ENCODE measurements at places on chromosomes 6 and 20.

- no peak for DNase-seq
These were observed 76.5 kb downstream of the EFHC1 start for GRCh38 chr6:52496631-52497030.

- no peak for DNase-seq
These were observed 15.0 kb downstream of the OR2B3 start for GRCh38 chr6:29071831-29072723.

DNA sequence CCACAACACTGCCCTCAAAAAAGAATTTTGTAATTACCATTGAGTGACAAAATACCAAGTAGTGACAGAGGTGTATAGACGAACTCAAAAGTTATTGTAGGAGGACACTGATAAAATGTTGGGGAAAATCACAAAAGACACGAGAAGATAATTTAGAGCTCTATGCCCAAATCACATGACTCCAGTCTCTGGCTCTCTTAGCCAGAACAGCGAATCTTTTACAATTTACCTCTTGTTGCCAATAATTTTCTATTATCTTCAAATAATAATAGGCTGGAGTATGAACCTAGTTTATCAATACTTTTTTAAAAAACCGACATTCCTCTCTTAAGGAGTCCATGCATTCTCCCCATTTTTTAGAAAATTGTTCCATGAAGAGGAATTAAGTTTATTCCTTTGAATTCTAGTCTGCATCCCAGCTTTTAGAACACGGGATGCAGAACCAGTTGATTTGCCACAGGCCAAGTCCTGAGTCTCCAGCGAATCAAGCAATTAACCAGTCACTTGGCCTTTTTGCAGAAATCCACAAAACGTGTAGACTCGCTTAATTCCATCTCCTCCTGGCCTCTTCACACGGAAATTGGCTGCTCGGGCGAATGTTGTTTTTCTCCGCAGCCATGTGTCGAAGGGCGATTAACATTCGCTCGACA is 507 bp upstream of the RIPPLY2 start:
- no peak for DNase-seq

DNA sequence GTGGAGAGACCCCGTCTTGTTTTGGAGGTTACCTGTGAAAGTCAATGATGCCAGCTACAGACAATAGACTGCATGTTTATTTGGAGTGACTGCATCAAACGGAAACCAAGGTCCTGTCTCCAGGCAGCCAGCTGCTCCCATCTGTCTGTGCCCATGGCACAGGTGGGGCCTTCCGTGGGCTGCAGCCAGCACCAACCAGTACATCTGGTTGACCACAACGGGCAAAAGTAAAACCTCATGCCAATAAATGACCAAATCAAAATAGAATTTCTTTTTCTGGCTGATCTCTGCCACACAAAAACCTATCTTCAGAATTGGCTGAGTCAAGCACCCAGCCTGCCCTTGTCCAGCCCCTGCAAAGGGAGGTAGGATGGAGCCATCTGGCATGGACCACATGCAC is 33.5 kb downstream of the DLL1 start:
- DNase-seq: no peak

DNA sequence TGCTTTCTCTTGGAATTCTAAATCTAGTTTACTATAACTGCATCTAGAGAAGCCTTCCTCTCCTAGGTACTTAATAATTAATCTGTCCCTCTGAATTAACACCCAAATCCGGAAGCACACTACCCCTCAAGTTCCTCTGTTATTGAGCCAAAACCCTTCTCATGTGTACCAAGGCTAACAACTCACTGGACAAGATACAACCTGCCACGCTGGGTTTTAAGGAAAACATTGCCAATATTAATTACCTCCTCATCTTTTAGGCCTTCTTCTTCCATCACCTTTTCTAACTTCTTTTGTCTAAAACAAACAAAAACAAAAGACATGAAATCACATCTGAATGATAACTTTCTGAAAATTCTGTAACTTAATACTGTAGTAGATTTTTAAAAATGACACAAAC is 21.9 kb downstream of the STK38 start:
- no peak for DNase-seq

DNA sequence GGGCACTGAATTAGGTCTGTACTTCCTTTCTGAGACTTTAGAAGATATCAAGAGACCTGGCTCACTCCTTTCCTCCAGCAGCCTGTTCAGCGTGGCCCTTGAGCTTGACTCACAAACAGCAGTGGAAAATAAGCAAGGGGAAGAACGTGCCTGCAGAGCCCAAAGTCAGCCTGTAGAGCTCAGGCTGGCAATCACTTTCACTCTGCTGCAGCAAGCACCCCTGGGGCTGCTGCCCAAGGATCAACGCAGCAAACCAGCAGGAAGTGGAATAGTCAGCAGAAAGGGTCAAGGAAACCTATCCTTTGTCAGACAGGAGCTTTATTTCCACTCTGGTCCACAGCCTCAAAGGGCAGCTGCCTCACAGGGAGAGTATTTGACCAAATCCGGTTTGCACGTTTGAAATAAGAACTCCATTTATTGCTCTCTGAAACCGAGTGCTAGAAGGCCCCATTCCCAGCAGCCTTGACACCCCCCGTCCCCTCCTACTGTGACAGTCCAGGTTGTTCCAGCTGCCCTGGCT is 77.4 kb downstream of the PRDM1 start:
- peak; percentile 26 for DNase-seq

DNA sequence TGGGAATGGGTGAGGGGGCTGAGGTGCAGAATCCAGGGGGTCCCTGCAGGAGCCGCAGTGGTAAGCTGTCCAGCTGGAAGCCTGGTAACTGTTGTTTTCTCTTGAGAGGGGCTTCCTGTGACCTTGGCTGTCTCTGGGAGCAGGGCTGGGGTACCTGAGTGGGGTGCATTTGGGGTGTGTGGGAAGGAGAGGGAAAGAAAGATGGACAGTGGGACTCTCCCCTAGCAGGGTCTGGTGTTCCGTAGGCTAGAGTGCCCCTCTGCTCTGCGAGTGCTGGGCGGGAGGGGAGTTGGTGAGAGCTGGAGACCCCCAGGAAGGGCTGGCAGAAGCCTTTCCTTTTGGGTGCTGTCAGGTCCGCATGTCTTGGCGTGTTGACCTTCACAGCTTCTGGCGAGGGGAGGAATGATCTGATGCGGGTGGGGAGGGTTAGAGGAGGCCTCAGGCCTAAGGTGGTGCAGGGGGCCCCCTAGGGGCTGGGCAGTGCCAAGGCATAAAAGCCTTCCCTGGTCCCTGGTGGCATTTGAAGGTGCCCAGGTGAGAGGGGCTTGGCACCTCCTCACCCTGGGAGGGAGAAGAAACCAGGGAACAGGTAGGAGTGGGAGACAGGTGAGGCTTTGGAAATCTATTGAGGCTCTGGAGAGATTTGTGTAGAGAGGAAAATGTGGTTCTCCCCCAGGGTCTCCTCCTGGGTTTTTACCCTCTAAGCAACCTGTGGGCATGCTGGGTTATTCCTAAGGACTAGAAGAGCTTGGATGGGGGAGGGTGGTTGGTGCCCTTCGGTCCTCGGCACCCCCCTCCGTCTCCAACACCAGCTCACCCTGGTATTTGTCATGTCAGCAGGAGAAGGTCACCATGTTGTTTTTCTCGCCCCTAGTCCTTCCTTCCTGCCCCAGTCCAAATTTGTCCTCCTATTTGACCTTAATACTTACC is 3.3 kb downstream of the VEGFA start:
- no peak for DNase-seq

GRCh38 chr6:146581968-146582367 is 16.8 kb upstream of the ADGB start:
- no peak for DNase-seq

GRCh38 chr20:5205348-5206210 is 78.8 kb downstream of the CDS2 start:
- DNase-seq: peak; percentile 84

DNA sequence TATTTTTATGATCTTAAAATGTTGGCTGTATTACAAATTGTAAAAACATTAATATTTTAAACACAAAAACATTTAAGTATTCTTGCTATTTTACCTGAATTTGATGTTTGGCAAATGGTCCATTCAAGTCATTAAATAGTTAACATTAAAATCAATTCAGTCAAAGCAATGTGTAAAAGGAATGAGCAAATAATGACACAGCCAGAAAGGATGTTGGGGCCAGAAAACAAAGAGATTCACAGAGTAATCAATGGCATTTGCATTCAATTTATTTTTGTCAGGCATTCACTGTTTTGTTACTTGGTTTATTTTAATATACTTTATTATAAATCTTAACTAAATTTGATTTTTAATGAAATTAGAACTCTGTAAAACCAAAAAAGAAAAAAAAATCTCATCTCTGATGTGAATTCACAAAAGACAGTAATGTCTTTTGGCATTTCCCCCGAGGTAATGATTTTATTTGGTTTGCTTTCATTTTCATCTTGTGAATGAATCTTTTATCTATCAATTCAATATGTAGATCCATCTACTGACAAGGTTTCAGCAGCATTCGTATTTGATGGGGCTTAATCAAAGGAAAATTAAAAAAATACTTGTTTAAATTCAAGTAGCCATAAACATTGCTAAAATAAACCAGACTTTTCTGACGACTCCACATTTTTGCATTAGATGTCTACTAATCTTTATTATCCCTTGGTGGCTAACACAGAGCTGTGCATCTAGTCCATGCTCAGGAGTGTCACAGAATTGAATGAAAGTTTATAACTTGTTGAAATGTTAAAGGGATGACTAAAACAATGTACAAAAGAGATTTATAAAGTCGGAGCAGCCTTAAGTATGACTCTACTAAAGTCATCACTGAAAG is 866.7 kb upstream of the GJE1 start:
- no peak for DNase-seq

DNA sequence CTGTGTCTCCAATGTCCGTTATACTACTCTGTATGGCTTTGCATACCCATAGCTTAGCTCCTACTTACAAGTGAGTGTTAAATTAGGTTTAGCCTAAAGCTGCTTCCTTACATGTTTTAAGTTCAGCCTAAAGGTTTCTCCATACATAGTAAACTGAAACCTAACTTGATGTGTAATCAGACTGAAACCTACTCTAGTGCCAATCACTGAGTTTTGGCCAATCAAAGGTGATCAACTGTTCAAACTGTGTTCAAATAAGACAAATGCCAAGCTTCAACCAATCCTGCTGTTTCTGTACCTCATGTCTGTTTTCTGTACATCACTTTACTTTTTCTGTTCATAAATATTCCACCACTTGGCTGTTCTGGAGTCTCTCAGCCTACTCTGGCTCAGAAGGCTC is 20.0 kb downstream of the HLA-DOA start:
- no peak for DNase-seq

DNA sequence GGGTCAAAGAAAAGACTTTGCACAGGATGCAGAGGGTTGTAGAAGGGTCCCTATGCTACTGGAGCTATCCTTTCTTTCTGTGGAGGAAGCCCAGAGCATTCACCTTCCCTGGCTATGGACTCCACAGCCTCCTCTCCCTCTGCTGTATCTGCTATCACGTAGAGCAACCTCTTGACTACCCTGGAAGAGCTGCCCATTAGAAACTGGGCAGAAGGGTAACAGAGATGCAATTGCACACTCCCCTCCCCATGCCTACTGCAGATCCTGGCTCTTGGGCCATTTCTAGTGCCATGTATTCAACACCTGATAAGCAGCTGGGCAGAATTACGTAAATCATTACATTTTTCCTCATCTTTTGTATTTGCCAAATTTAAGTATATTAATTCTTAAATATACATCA is 3.1 kb downstream of the KLHL31 start:
- DNase-seq: no peak

- DNase-seq: no peak
These were observed 495.5 kb upstream of the MAP3K7 start for GRCh38 chr6:91082311-91082832.

DNA sequence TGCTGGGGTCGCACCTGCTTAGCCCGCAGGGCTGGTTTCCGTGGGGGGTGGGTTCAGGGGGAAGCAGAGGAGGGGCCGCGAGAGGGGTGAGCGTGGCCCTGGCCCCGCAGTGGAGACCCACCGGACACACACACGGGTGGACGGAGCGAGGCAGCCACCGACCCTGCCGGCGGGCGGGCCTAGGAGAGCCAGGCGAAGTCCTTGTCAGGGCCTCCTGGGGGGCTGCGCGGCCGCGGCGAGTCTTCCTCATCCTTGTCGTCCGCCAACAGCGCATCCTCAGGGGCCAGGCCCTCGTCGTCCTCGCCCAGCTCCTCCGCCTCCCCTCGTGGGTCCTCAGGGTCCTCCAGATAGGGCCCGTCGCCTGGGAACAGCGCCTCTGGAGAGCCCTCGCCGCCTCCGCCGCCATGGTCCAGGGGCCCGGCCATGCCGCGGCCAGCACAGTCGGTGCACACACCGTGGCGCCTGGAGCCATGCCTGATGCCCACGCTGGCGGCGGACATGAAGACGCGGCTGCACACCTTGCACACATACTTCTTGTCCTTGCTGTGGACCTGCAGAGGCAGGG is 7.3 kb downstream of the SLC2A4RG start:
- DNase-seq: no peak

GRCh38 chr6:116074732-116075390 is 14.2 kb upstream of the FRK start:
- no peak for DNase-seq

- no peak for DNase-seq
These were observed 37.2 kb upstream of the PTPN1 start for GRCh38 chr20:50472693-50473664.

GRCh38 chr20:49028684-49029083 is 17.4 kb upstream of the CSE1L start:
- DNase-seq: no peak

DNA sequence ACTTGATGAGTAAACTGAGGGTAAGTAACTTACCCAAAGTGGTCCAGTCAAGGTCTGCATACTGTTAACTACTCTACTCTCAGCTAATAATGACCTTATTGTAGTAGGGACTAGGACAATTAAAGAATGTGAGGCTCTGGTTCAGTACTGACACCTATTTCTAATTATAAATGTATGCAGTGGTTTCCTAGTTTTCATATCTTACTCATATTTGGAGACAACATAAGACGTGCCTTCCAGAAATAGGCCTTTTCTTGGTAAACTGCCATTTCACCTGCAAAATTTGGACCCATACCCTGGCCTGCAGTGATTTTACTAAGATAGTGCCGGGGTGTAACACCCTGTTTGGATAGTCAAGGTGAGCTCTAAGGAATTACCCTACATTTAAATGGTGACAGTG is 24.7 kb downstream of the GJA1 start:
- DNase-seq: no peak

DNA sequence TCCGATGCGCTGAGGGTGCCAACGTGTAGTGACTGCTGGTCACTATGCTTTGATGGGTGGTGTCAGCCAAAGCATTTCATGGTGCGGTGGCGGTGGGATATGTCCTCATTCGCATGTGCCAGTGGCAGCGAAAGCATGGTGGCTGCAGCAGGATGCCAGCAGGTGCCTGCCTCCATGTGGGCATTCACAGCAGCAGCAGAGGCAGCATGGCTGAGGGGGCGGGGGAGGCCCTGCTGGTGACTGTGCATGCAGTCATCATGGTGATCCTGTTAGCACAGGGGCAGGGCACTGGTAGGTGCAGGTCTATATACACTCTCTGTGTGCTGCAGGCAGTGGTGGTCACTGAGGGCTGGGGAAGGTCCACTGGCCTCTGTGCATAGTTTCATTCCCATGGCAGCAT is 22.0 kb downstream of the FIG4 start:
- no peak for DNase-seq

- DNase-seq: peak; percentile 25
These were observed 105.1 kb upstream of the CNKSR3 start for GRCh38 chr6:154615483-154616025.
